ENCODE measurements at places on chromosomes 2 and 18. TPM values are rescaled to one million over a fixed set of nuclear protein-coding genes. Genes with fewer than 3 reads are reported as not detected.

Gene C1GALT1C1L
- 0.52 TPM for total RNA-seq

Gene BUB1
- total RNA-seq = 0.80 TPM

Gene FBXO15
- 0.45 TPM for total RNA-seq

Gene IL1R2
- total RNA-seq = 56.2 TPM

GRCh38 chr2:159411460-159411859, 125.0 kb upstream of the WDSUB1 start:
- no peak overlapping the region for H3K27ac ChIP-seq
- DNase-seq = no peak
- H3K4me3 ChIP-seq = no peak overlapping the region
- H3K27me3 ChIP-seq = no peaks in the 10 kb centered on the region

DNA sequence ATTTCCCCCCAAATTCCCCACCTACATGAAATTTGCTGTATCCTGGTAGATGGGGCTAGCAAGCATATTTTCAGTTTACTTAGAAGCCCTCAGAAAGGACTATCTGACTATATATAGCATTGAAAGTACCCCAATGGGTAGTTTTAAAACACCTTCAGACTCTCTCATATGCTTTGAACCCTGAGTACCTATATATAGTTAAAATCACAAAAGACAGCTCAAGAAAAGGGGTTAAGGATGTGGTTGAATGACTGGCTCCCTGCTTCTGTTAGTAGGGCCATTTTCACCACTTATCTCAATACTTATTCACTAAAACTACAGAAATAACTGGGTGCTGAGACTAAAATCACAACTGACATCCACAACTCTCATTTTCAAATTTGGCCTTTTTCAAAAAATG, 18.5 kb downstream of the WDPCP start:
- no peak overlapping the region for H3K27ac ChIP-seq
- H3K27me3 ChIP-seq = no peaks in the 10 kb centered on the region
- H3K36me3 ChIP-seq = no peaks in the 10 kb centered on the region
- H3K4me1 ChIP-seq = peaks cover 4% of the 10 kb centered on the region
- H3K4me3 ChIP-seq = no peak overlapping the region
- DNase-seq = no peak

GRCh38 chr2:239533569-239534316, 132.9 kb upstream of the HDAC4 start:
- H3K36me3 ChIP-seq = no peaks in the 10 kb centered on the region
- DNase-seq = no peak
- no peak overlapping the region for H3K4me3 ChIP-seq
- peaks cover 19% of the 10 kb centered on the region for H3K4me1 ChIP-seq
- H3K27ac ChIP-seq = no peak overlapping the region
- H3K27me3 ChIP-seq = no peaks in the 10 kb centered on the region

- no peaks in the 10 kb centered on the region for H3K27me3 ChIP-seq
- H3K27ac ChIP-seq = no peak overlapping the region
- H3K4me3 ChIP-seq = no peak overlapping the region
- peak; percentile 87 for DNase-seq
- no peaks in the 10 kb centered on the region for H3K36me3 ChIP-seq
These were observed 169.8 kb downstream of the TRIM43 start for GRCh38 chr2:95761556-95761955.

DNA sequence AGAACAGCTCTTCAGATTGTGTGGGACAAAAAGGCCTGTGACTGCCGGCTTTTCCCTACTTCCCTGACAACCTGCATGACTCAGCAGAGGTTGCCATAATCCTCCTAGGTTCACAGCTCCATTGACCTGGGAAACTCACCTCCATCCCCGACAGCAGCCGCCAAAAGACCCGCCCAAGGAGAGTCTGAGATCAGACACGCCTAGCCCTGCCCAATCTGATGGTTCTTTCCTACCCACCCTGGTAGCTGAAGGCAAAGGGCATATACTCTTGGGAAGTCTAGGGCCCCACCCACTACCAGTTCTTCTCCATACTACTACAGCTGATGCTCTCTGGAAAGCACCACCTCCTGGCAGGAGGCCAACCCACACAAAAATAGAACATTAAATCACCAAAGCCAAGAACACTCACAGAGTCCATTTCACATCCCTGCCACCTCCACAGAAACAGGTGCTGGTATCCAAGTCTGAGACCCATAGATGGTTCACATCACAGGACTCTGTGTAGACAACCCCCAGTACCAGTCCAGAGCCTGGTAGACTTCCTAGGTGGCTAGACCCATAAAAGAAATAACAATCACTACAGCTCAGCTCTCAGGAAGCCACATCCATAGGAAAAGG, 140.6 kb downstream of the NETO1 start:
- H3K4me3 ChIP-seq = no peak overlapping the region
- H3K36me3 ChIP-seq = no peaks in the 10 kb centered on the region
- no peaks in the 10 kb centered on the region for H3K4me1 ChIP-seq
- DNase-seq = no peak
- H3K27me3 ChIP-seq = no peaks in the 10 kb centered on the region
- no peak overlapping the region for H3K27ac ChIP-seq

DNA sequence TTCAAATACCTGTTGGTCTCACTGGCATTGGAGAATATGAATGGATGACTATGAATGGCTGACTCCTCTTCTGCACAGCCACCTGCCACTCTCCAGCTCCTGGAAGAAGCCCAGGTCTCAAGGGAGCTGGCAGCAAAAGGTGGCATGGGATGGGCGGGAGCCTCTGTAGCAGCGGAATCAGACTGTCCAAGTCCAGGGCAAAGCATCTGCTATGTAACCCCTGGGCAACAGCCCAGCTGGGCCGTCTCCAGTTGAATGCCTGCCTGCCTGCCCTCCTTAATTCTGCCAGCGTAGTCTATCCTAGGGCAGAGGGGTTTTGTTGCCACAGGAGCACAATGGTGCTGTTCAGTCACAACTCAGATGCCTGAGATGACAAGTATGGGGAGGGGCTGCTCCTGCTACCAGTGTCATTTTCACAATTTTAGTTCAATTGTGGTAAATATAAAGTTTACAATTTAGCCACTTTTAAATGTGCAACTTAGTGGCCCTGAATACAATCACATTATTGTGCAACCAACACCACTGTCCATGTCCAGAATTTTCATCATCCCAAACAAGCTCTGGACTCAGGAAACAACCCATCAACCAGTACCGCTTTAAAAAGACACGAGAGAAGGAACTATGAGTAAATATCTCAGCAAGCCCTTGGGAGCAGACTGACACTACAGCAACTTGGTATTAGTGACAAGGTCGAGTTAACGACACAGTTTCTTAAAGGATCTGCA, 115.2 kb downstream of the MYO5B start:
- H3K36me3 ChIP-seq = no peaks in the 10 kb centered on the region
- H3K4me3 ChIP-seq = no peak overlapping the region
- H3K27me3 ChIP-seq = peaks cover 10% of the 10 kb centered on the region
- H3K4me1 ChIP-seq = peaks cover 7% of the 10 kb centered on the region
- no peak for DNase-seq

DNA sequence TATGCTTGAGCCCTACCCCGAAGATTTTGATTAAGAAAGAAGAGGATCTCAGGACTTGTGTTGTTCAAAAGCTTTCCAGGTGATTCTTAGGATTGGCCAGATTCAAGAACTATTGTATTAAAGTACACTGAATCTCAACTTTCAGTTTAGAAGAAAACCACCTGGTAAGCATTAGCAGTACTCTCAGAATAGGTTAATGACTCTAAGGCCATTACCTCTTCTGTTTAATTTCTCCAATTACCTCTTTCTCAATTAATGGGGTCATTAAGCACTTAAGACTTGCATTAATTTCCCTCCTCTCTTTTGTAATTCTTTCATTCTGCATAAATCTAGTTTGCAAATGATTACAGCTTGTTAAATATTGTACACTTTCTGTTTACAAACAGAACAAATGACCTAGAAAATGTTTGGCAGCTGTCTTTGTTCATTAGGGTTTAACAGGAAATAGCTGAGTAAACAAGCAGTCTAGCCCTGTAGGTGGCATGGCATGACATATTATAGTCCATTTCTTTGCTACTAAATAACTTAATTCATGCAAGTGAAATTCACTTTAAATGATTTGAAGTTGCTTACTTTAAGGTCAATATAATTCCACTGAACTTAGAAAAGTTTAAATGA, 20.4 kb upstream of the TDRD15 start:
- H3K27me3 ChIP-seq = no peaks in the 10 kb centered on the region
- H3K36me3 ChIP-seq = no peaks in the 10 kb centered on the region
- no peak for DNase-seq
- peaks cover 10% of the 10 kb centered on the region for H3K4me1 ChIP-seq

- H3K36me3 ChIP-seq = no peaks in the 10 kb centered on the region
- H3K4me3 ChIP-seq = peak overlapping the region; percentile 73
- peak overlapping the region; percentile 73 for H3K27ac ChIP-seq
- DNase-seq = no peak
- H3K27me3 ChIP-seq = no peaks in the 10 kb centered on the region
These were observed 1.3 kb downstream of the ERICH2 start for GRCh38 chr2:170771421-170771937.

- peak overlapping the region; percentile 41 for H3K4me3 ChIP-seq
- H3K36me3 ChIP-seq = no peaks in the 10 kb centered on the region
- H3K27ac ChIP-seq = peak overlapping the region; percentile 70
- H3K27me3 ChIP-seq = no peaks in the 10 kb centered on the region
These were observed 163.9 kb downstream of the LDLRAD4 start for GRCh38 chr18:13382366-13382953.

GRCh38 chr2:61959381-61960293, 54.2 kb downstream of the COMMD1 start:
- peaks cover 13% of the 10 kb centered on the region for H3K4me1 ChIP-seq
- DNase-seq = no peak
- H3K36me3 ChIP-seq = no peaks in the 10 kb centered on the region
- H3K27me3 ChIP-seq = no peaks in the 10 kb centered on the region
- no peak overlapping the region for H3K4me3 ChIP-seq

- H3K4me1 ChIP-seq = no peaks in the 10 kb centered on the region
- H3K27me3 ChIP-seq = no peaks in the 10 kb centered on the region
- no peak overlapping the region for H3K4me3 ChIP-seq
- no peak overlapping the region for H3K27ac ChIP-seq
- DNase-seq = no peak
- H3K36me3 ChIP-seq = no peaks in the 10 kb centered on the region
These were observed 13.9 kb upstream of the TANK start for GRCh38 chr2:161146209-161146775.

DNA sequence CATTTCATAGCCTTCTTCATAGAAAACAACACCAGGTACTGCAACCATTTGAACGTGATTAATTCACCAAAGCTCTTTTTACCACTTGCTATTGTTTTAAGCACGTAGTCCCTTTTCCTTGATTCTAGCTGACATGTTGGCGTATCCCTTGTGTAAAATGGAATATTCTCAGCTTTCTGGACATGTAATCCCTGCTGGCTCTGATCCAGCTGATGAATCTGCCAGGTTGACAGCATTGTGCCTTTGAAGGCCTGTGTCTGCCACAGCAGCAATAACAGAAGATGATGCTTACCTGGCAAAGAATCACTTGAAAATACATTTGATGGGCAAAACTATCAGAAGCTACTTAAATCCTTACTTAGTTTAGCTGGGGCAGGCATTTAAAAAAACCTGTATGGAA, 81.0 kb upstream of the CCDC150 start:
- no peaks in the 10 kb centered on the region for H3K36me3 ChIP-seq
- H3K27ac ChIP-seq = no peak overlapping the region
- no peak overlapping the region for H3K4me3 ChIP-seq
- no peaks in the 10 kb centered on the region for H3K4me1 ChIP-seq
- H3K27me3 ChIP-seq = no peaks in the 10 kb centered on the region

- no peak overlapping the region for H3K27ac ChIP-seq
- H3K27me3 ChIP-seq = no peaks in the 10 kb centered on the region
These were observed 10.1 kb upstream of the LCLAT1 start for GRCh38 chr2:30436859-30437435.

GRCh38 chr2:66733364-66733999, 298.6 kb downstream of the MEIS1 start:
- H3K4me3 ChIP-seq = no peak overlapping the region
- H3K27ac ChIP-seq = no peak overlapping the region
- no peak for DNase-seq
- H3K36me3 ChIP-seq = no peaks in the 10 kb centered on the region
- no peaks in the 10 kb centered on the region for H3K27me3 ChIP-seq

- no peaks in the 10 kb centered on the region for H3K4me1 ChIP-seq
- no peak overlapping the region for H3K27ac ChIP-seq
- H3K4me3 ChIP-seq = no peak overlapping the region
- H3K36me3 ChIP-seq = no peaks in the 10 kb centered on the region
These were observed 804.4 kb downstream of the EPHA4 start for GRCh38 chr2:220767591-220768255.

GRCh38 chr2:109339519-109339966, 210.5 kb downstream of the SH3RF3 start:
- DNase-seq = no peak
- no peaks in the 10 kb centered on the region for H3K27me3 ChIP-seq
- no peaks in the 10 kb centered on the region for H3K4me1 ChIP-seq
- H3K36me3 ChIP-seq = no peaks in the 10 kb centered on the region

DNA sequence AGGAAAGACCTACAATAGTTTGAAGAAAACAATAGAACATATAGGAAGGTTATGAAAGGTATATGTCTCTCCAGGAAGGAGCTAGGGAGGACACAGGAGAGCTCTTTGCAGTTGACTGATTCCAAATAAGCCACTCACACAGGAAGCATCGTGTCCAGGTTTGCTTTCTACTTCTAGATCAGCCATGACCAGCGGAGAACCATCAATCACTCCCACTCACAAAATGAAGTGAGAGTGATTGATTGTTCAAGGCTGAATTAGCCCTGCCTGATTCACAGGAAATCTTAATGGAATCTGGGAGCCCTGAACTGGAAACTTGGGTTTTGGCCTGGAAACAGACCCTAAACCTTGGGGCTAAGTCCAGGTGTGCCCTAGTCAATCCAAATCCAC, 1292.2 kb upstream of the ZEB2 start:
- H3K36me3 ChIP-seq = no peaks in the 10 kb centered on the region
- peaks cover 11% of the 10 kb centered on the region for H3K4me1 ChIP-seq
- no peaks in the 10 kb centered on the region for H3K27me3 ChIP-seq
- H3K27ac ChIP-seq = no peak overlapping the region
- DNase-seq = no peak

DNA sequence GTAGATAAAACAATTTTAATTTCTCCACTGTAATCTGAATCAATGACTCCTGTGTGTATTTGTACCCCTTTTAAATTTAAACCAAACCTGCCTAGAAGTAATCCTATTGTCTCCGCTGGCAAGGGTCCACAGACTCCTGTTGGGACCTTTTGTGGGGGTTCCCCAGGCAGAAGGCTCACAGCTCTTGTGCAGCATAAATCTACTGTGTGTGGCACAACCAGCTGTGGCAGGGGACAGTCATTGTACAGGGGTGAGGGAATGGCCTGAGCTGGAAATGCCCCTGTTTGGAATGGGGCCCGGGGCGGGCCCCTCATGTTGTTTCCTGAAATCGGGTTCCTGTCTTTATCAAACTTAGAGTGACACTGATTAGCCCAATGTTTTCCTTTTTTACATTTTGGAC, 318.2 kb upstream of the FAM98A start:
- no peaks in the 10 kb centered on the region for H3K4me1 ChIP-seq
- no peak overlapping the region for H3K4me3 ChIP-seq
- no peaks in the 10 kb centered on the region for H3K36me3 ChIP-seq
- no peaks in the 10 kb centered on the region for H3K27me3 ChIP-seq

- peaks cover 32% of the 10 kb centered on the region for H3K4me1 ChIP-seq
- no peak overlapping the region for H3K4me3 ChIP-seq
- no peaks in the 10 kb centered on the region for H3K27me3 ChIP-seq
- DNase-seq = no peak
These were observed 40.1 kb upstream of the SOS1 start for GRCh38 chr2:39160982-39161381.

Data from esophagus muscularis mucosa (tissue), 4 donors.